ENCODE measurements at places on chromosomes 4 and X. TPM values are rescaled to one million over a fixed set of nuclear protein-coding genes. Genes with fewer than 3 reads are reported as not detected.

The GYPB gene
- not detected for total RNA-seq

The FOXP3 gene
- not detected for total RNA-seq

The KCNE5 gene
- total RNA-seq = 1.3 TPM

The CLGN gene
- 2.7 TPM for total RNA-seq

The ETNPPL gene
- not detected for total RNA-seq

The RP2 gene
- 16.2 TPM for total RNA-seq

The NOCT gene
- total RNA-seq = 56.4 TPM

The PABPC1L2B gene
- not detected for total RNA-seq

The SPANXA2 gene
- not detected for total RNA-seq

The C4orf51 gene
- not detected for total RNA-seq

The PLS3 gene
- total RNA-seq = 153 TPM

The SPP1 gene
- total RNA-seq = 1.5 TPM

The SERTM2 gene
- 0.57 TPM for total RNA-seq

The PGAM4 gene
- not detected for total RNA-seq

The NLGN3 gene
- total RNA-seq = 0.22 TPM

The PCSK1N gene
- total RNA-seq = not detected

The BGN gene
- total RNA-seq = 23.3 TPM
